Fibroblast of villous mesenchyme (primary cell): ENCODE measurements at places on chromosomes 4 and X. TPM values are rescaled to one million over a fixed set of nuclear protein-coding genes. Genes with fewer than 3 reads are reported as not detected.
A peak's percentile ranks its signal among the peaks of the same experiment; 100 is the strongest.

ZCCHC13 gene
- total RNA-seq = not detected in 2 replicates

LRIT3 gene
- total RNA-seq = under 0.01 TPM in 1 of 2 replicates, not detected in the other

DNA sequence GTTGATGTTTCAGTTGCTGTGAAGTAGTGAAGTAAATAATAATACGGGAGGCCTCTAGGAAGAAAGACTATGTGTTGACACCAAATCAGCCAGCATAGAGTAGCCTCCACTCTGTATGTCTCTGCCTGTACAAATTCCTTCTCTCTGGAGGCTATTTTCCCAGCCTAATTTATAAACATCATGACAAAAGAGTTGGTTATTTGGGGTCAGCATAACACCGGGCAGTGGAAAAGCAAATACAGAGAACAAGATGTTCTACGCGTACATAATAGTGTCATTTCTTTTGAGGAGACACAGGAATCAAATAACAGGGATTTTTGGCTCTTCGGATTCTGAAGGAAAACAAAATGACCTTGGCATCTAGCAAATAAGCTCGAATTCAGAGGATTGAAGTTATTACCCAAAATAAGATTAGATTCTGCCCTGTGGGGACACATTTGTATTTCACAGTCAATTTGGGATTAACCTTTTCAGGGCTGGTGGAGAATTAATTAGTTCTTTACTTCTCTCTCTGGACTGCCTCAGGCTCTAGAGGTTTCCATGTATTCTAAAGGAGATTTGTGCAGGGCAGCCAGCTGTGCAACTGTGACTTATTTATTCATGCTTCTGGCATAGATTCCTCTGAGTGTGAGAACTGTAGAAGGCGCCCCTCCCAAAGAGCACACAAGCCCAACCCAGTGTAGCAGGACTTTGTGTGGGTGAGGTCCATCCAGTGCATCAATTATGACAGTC lies 14.1 kb upstream of the SYTL4 start:
- peak; percentile 77 for DNase-seq

DNA sequence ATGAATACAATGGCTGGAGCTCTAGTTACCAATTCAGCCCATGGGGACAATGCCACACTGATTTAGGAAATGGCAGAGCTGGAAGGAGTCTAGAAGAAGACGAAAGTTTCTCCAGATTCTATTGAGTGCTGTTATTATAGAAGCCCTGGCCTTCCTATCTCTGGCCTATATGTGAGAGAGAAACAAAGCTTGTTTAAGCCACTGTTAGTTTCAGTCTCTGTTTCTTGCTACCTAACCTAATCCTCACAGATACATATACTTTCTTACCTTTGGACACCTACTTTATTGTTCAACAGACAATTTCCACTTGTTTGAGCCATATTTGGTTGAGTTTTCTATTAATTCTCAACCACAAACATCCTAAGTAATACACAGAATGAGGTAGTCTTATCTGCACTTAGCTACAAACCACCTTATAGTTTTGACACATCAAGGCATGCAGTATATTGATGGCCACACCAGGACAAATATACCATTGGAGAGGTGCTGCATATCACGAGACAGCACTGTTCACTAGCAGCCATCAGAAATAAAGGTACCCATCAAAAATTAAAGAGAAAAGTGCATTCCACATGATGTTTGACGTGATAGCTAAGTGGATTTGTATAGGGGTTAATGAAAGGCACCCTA lies 190.2 kb downstream of the SMIM20 start:
- DNase-seq = no peak

DNA sequence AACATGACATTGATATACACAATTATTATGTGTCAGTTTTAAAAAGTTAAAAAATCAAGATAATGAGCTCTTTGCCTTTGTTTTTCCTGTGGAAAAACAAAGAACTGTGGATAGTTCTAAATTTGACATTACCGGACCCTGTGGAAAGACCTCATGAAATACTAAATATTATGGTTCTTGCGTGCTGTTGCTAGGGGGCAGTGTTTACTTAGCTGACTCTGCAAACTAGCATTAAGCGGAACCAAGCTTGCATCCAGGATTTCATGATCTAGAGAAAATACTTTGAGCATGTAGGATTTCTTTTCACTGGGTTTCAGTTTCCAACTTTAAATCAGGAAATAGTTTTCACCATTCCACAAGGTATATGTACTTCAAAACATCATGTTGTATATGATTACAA lies 33.6 kb downstream of the CLCN4 start:
- DNase-seq = peak; percentile 75

- no peak for DNase-seq
These were observed 52.4 kb downstream of the ENPP6 start for GRCh38 chr4:184165291-184165690.

DNA sequence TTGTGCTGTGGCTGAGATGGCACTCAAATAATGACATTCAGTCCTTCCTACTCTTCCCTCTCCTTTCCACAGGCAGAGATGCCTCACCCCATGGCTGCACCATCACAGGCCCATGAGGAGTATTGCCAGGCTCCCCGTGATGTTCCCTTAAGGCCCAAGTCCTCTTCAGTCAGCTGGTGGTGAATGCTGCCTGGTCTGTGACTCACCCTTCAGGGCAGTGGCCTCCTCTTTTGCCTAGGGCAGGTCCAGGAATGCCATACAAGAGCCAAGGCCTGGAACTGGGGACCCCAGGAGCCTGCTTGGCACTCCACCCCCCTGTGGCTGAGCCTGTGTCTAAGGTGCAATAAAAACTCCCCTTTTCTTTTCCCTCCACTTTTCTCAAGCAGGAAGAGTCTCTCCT lies 144.2 kb upstream of the GEMIN8 start:
- DNase-seq = no peak
